Activated CD4-positive, CD25-positive, alpha-beta regulatory T cell treated with anti-CD3 and anti-CD28 coated beads, Interleukin-2, amount 50 U/mL, for 72 hours (primary cell): ENCODE measurements at places on chromosomes 7 and 10.

- no peak for DNase-seq
These were observed 173.5 kb downstream of the DNAJC1 start for GRCh38 chr10:21830037-21830436.

- DNase-seq = no peak
These were observed 82.1 kb downstream of the SLC37A3 start for GRCh38 chr7:140316165-140316661.

GRCh38 chr10:77673101-77673500 lies 35.5 kb upstream of the KCNMA1 start:
- DNase-seq = no peak

- no peak for DNase-seq
These were observed 16.7 kb upstream of the MGAM2 start for GRCh38 chr7:142094861-142095260.

DNA sequence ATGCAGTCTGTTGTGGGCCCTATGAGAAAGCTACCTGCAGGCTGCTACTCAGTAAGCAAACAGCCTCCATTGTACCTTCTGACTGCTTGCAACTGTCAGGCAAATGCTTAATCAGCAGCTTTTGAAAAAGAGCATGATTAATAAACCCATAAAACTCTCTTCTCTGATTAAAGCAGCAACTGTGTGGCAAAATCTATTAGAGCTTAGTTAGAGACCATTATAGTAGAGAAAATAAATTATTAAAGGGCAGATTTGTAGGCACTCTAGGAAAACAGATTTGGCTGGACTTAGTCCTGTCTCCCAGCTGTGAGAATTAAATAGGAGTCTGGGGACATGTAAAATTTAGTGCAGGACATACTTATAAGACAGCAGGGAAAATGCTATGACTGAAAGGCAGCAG lies 132.5 kb upstream of the WNT16 start:
- DNase-seq = no peak
